ENCODE measurements at places on chromosomes 1 and 21.

DNA sequence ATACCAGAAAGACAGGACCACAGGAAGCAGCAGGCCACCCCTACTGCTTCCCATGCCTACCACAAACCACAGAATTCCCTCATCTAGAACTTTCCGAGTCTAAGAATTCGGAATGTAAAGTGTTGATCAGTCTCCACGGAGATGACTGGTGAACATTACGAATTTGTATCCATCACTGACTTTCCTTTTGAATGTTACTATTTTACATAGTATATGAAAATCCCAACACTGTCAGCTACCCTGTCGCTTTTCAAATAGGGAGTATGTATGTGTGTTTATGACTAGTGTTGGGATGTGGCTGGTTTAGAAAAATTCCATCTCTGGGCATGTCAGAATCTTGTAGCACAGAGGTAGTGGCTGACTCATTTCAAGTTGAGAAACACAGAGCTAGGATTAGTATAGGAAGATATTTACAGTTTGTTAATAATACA, 118.2 kb downstream of the COQ8A start:
- DNase-seq: no peak

- DNase-seq: no peak
Measured at GRCh38 chr1:176775378-176775777, 312.4 kb downstream of the PAPPA2 start.

DNA sequence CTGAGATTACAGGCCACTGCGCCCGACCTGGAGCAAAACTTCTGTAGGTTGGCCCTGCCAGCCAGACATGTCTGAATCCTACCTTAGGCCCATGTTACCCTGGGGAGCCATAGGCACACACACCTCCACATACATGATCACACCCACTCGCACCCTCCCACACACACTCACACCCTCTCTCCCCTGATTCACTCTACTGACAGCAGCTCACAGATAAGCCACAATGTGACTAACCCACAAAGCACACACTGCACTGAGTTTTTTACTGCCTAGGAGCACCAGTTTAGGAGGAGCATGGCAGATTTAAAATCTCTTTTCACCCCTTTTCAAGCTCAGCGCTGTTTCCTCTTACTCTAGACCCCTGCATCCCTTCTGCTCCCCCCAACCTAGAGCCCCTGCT, 41.7 kb downstream of the SLC30A1 start:
- DNase-seq: no peak

GRCh38 chr1:187517546-187517945, 688.8 kb downstream of the PLA2G4A start:
- DNase-seq: no peak

DNA sequence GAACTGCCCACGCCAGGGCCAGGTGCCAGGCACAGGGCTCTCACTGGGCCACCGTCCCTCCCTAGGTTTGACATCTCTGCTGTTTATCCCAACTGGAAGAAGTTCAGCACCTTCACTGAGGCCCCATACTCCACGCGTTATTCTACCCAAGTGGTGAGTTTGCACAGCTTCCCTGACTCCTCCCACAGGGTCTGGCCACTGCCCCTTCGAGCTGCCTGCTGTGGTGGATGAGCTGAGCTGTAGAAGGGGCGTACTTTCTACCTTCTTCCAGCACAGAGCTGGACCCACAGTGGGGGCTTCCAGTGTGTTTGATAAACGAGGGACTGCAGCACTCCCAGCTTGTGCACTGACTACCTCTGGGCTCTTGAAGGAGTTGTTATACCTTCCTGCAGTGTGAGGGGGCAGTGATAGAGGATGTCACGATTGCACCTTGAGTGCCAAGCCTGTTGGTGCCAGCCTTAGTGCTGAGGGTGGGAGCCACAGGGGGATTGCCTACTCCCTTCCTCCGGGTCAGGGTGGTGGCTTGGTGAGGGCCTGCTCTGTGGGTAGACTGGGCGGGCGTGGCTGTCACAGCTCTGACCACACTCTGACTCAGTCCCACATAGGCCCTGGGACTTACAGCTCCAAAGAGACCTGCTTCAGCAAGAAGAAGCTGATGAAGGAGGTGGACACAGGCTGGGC, 5.9 kb upstream of the TTC22 start:
- DNase-seq: no peak

- DNase-seq: no peak
Measured at GRCh38 chr21:38478782-38479181, 19.5 kb downstream of the ERG start.

DNA sequence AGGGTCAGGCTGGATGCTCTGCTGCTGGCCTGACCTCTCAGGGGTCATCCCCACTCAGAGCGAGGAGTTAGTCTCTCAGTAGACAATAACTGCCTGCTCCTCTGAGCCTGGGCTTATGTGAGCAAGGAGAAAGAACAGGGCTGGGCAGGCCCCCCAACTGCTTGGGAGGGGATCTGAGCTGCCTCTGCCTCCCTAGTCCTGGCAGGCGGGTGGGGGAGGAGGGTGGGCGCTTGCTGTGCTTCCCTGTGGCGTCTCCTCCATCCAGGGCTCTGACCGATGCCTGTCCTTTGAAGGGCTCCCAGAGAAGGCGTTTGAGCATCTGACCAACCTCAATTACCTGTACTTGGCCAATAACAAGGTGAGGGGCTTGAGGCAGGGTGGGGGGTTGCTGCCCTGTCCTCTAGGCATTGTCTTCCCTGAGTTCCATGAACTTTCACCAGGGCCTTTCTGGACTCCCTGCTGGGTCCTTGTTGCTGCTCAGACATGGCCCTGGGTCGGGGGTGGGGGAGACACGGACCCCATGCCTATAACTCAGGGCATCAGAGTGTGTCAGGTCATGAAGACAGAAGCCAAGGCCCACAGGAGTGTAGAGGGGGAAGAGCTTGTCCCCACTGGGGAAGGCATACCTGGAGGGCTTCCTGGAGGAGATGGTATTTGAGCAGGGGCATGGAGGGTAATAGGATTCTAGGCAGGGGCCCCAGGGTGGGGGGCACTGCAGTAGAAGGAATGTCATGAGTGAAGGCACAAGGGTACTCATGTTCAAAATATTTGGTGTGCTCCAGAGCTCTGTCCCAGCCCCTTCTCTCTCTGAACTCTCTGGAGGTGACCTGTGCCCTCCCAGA, 12.5 kb downstream of the PODN start:
- no peak for DNase-seq

- DNase-seq: no peak
Measured at GRCh38 chr1:119729044-119729443, 17.3 kb downstream of the PHGDH start.

- no peak for DNase-seq
Measured at GRCh38 chr1:108962681-108963051, 618 bp downstream of the CLCC1 start.

- DNase-seq: no peak
Measured at GRCh38 chr1:168321945-168322344, 41.3 kb downstream of the TBX19 start.

- no peak for DNase-seq
Measured at GRCh38 chr1:71019233-71019969, 28.2 kb downstream of the PTGER3 start.

- DNase-seq: no peak
Measured at GRCh38 chr1:32972814-32973428, 8.3 kb upstream of the RNF19B start.

DNA sequence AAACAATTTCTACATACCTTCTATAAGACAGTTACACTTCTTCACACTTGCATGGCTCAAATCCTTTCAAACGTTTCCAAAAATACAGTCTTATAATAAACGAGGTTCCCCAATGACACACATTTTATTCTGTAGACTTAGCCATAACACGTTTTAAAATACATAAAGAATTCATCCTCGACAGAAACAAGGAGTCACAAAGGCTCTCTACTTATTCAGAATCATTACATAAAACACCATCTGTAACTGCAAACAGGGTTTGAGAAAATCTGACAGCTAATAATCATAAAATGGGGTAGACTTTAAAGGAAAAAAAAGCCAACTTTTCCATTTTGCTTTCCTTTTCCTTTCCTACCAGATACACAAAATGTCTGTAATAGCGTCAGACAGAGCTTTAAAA, 1.8 kb downstream of the PIK3R3 start:
- DNase-seq: no peak

- no peak for DNase-seq
Measured at GRCh38 chr1:162641114-162641513, 8.8 kb downstream of the DDR2 start.

DNA sequence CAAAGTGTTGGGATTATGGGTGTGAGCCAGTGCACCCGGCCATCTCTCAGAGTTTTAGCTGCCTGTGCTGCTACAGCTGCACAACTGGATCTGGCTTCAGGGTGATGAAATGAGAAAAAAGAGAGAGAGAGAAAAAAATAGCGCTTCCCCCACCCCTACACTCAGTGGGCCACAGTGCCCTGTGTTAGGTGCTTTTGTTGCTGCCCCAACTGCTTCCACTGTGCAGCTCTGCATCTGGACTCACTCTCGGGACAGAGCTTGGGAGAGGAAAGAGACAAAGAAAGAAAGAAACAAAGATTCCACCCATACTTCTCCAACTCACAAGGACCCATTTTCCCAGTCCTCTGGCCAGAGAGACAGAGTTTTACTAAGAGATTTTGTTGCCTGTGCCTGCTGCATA, 50.4 kb downstream of the INAVA start:
- DNase-seq: no peak

DNA sequence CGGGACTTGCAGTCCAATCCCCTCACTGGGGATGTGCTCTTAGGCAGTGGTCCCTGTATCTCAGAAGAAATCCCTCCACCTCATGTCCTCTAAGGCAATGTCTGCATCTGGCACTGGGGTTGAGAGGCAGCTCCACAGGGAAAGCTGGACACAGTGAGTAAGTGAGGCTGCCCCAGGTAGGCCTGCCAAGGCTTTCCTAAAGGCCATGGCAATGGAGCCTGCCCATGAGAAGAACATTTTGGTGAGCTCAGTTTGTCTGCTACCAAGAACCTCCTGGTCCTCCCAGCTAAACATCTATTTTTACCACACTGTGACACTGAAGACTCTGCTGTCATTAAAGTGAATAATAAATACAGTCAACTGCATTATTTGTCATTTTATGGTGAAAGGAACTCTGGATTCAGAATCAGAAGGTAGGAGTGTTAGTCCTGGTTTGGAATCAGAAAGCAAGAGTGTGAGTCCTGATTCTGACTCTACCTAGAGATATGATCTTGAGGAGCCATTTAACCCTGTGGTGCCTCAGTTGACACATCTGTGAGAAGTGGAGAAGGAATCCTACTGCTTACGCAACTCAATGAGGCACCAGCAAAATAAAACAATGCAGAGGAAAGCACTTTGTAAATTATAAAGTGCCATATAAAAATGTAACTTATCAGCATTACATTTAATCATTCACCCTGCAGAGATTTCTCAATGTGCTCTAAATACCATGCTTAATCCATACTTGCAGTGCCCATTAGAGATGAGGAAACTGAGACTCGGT, 41.0 kb downstream of the TBX15 start:
- DNase-seq: no peak

- no peak for DNase-seq
Measured at GRCh38 chr1:56644064-56644918, 823 bp upstream of the PRKAA2 start.

DNA sequence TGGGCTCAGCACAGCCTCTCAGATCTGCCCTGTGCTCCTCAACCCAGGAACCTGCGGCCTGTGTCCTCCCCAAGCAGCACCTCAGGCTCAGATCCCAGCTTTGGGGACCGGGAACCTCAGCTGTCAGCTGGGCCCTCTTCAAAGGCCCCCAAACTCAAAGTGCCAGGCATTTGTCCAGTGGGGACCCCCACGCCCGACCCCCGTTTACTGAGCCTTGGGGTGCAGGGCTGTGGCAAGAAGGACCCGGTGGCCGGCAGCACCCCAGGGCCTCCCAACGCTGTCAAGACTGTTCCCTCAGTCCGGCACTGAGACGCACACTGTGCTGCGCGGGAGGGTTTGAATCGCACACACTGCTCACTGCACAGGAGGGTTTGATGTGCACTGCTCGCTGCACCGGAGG, 35.0 kb downstream of the MORN1 start:
- DNase-seq: no peak

- DNase-seq: no peak
Measured at GRCh38 chr1:229585338-229585737, 26.8 kb upstream of the ABCB10 start.

GRCh38 chr1:23184212-23184934, 15.7 kb upstream of the LUZP1 start:
- no peak for DNase-seq
